ENCODE measurements at places on chromosomes 4 and X.

DNA sequence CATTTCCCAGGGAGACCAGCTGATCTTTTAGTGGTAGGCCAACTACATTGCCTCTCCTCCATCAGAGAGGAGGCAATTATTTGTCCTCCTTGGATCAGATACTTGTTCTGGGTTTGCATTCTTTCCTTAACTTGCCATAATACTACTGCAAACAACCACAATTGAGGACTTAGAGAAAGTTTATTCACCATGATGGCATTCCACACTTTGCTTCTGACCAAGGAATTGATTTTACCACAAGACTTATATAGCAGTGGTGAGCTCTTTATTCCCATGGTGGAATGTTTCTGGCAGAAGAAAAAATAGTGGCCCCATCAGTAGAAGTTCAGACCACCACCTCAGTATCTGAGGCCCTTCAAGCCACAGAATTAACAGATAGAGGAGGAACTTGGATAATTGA lies 123.9 kb upstream of the PPP3CA start:
- DNase-seq: no peak

DNA sequence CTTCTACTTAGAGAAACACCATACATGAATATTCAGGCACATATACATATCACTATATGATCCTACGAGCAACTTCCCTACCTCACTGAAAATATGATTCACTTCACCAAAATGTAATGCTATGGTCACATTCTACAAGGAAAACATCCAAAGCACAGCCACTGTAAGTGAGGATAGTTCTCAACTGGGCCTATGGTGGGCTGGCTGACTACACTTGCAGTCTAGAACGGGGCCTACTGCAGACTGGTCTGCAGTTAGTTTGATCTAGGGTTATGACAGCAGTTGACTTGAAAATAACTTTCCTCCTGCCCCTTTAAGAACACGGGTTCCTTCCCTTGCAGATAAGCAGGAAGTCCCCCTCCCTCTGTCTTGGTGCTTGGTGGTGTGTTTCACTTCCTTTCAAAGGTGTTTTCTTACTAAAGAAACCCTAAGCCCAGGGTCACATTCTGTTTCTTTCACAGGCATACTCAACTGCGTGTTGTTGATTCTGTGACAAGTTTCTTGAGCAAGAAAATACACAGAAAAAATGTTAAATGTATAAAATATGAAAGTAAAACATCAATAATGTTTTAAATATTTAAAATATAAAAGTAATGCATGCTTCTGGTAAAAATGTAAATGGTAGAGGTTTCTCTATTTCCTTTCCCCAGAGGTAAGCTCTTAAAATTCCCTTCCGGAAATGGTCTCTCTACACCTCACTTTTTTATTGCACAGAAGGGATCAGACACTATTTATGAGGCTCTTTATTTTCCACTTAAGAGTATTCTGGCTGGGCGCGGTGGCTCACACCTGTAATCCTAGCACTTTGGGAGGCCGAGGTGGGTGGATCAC lies 18.0 kb upstream of the TMSB4X start:
- DNase-seq: no peak

DNA sequence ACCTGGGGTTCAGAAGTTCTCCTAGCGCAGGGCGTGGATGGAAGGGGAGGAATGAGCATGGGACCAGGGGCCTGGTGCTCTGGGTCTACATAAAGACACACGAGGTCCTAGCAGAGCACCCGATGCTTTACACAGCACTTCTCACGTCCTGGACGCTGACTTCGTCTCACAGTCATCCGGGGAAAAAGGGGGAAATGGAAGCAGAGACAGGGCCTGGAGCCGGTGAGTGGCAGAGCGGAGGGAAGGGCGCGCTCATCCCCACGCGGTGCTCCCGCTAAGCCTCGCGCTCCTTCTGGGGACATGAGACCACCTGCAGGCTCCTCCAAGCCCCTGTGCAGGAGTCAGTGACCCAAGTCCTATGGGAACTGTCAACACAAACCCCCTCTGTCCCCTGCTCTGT lies 157.7 kb downstream of the AFAP1 start:
- DNase-seq: no peak

- DNase-seq: peak; percentile 49
These were observed 46.8 kb upstream of the ELF2 start for GRCh38 chr4:139223682-139224317.

GRCh38 chr4:23904639-23905071 lies 14.8 kb upstream of the PPARGC1A start:
- DNase-seq: peak; percentile 72

DNA sequence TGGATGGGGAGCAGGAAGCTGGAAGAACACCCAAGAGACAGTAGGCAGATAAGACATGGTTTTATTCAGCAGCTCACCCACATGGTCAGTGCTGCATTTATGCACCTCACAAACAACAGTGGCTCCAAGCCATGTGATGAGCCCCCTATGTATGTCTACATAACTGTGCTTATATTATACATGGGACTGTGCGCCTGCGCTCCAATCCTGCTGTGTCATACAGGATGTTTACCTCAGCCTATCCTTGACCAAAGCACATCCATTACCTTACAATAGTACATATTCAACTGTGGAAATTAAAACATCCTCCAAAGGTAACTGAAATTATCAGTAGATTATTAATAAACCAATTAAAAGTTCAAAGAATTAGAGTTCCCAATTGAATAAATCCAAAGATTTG lies 44.1 kb upstream of the SGMS2 start:
- DNase-seq: no peak

GRCh38 chr4:88743696-88744095 lies 46.1 kb upstream of the NAP1L5 start:
- no peak for DNase-seq

DNA sequence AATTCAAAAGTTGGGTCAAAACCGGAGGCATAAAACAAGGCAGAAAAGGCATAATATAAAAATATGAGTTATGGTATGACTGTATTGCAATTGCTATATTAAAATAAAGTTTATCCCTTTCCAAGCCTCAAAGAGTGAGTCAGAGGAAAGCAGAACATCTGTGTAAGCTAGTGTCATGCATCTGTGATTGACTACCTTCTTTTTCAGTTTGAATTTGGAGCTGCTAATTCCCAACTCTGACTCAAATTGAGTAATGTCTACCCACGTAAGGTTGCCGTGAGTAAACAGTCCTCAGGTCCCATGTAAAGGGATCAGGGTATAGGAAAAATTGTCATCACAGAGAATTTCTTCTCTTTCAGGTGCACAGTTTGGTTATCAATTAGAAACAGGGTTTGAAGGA lies 6.5 kb upstream of the SLITRK4 start:
- no peak for DNase-seq

- no peak for DNase-seq
These were observed 610.8 kb downstream of the RAB28 start for GRCh38 chr4:12873351-12873750.

- no peak for DNase-seq
These were observed 16.8 kb downstream of the UGT8 start for GRCh38 chr4:114615435-114615834.

DNA sequence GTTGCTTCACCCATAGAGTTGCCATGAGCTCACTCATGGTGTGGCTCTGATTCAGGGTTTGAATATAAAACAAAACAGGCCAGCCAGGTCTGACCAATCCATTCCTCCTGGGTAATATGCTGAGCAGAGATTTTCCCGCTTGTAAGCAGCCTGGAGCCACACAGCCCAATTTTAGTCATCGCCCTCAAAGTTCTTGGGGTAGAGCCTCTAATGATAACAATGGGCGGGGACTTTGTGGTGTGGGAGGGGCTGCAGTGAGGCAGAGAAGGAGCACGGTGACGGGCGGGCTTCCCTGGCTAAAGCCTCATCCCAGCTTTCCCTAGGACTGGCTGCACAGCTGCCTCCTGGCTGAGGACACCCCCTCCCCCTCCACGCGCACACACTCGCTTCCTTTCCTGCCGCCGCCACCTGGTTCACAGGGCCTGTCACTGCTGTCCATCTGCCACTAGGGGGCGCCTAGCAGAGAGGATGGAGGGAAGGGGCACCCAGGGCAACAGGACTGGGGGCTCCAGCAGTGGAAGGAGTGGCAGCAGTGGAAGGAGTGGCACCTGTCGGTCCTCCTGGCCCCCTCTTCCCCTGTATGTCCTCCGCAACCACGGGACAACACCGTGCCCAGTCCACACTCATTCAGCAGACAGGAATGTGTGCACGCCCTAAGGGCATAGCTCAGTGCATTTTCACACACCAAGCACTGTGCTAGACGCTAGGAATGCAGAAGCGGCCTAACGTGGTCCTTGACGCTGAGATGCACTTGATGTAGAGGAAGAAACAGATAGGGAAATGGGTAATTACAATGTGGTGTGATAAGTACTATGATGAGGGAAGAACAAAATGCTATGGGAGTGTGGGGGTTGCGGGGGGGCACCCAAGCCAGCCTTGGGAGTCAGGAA lies 26.8 kb downstream of the PRPS1 start:
- DNase-seq: peak; percentile 18

DNA sequence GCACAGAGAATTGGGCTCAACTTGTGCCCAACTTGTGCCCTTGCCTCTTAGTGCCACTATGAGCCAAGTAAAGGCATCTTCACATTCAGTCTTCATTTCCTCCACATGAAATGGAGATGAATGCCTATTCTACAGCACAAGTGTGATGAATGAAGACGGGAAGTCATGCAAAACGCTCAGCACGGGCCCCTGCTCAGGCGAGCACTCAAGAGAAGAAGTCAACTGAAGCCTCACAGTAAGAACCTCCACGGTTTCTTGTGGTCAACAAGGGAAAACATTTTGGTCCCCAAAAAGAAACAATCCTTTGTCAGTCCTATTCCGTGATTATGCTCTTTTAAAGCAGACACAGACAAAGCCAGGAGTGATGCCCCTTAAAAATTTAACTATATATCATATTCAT lies 87.0 kb downstream of the IRF2 start:
- no peak for DNase-seq

DNA sequence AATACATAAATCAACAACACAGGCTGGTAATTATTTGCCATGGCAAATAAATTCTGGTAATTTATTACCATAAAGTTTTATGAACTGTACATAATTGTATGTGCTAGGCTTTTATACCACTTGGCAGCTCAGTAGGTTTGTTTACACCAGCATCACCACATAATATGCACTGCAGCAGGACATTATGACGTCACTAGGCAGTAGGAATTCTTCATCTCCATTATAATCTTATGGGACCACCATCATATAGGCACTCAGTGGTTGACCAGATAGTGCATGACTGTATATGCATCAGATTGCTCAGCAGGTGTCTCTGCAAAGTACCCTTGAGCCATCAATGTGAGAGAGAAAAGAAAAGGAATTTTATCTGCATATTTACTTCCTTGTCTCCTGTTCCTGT lies 295.4 kb downstream of the CFAP47 start:
- DNase-seq: no peak

- DNase-seq: no peak
These were observed 184.7 kb downstream of the LDB2 start for GRCh38 chr4:16713696-16714095.

DNA sequence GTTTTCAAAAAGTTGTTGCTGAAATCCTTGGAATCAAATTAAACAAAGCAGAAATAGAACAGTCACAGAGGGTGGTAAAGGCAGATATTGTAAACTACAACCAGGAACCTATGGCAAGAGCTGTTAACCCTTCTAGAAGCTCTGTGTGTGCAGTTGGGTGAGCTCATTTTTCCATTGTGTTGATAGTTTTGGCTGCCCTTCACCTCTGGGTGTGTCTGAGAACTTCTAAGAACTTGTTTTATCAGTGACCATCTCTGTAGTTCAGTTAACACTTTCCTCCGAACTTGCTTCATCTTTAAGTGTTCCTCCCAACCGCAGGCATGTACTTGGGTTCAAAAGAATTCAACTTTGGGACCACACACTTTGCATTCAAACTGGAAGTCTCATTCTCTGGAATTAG lies 32.7 kb downstream of the RBMX start:
- no peak for DNase-seq

DNA sequence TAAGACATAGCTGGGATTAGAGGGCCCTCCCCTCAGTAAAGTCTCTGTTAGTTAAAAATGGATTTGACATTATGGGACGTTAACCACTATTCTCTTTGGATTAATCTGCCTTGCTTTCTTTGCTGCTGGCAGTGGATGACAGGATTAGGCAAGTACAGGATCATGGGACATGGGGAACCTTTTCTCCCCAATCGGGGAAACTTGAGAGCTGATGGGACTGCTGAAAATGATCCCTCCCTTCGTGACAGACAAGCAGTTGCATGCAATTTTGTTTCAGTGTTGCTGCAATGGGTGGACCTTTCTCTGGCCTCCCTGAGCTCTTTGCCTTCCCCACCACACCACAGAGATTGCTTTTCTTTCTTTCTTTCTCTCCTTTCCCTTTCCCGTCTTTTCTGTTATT lies 120.2 kb upstream of the BANK1 start:
- no peak for DNase-seq

DNA sequence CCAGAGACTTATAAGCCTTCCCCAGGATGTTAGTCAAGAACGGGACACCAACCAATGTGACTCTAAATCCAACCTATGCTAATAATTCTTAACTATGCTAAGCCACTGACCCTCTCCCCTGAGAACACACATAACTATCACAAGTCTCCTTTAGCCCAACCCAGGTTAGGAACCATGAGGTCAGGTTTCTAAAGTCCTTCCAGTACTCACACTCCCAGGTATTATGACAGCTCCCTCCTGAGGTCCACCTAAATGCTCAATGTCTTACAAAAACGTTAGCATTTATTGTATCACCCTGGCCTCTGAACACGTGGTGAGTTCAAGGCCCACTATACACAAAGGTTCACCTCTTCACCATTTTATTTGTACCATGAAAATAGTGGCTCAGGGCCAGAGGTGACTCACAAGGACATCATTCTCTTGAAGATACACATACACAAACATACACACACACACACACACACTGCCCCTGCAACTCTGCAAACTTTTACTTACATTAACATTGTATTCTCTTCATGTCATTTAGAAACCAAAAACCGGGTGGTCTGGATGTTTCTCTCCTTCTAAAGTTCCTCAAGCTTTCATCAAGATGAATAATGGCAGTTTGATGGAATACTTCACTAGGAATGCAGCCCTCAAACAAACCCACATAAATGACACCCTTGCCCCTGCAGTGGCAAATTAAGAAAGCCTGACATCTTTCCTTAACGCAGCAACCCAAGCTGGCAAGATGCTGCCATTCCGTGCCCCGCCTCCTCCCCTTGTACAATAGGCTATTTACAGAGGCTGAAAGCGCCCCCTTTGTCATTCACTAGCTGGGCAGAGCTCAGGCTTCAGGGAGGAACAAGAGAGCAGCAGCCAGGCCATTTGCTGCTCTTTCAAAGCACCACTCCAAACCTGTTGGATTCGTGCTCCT lies 17.7 kb downstream of the ACSL1 start:
- DNase-seq: peak; percentile 70

DNA sequence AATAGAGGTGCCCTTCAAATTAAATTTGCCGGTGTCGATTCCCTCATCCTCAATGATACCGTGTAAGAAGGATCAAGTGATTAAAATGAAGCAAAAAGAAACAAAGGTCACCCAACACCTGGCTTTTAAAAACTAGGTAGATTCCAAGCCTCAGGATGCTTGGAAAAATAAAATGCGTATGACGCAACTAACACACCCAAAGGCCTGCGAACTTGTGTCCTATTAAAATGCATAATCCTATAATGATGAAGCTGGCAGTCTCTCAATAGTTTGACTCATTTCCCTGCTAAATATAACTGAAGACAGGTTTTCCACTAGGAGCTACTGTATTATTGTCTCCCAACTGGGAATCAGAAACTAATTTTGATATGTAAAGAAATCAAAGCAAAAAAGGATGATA lies 263.2 kb downstream of the DHX15 start:
- DNase-seq: no peak

GRCh38 chr4:93646233-93646930 lies 182.2 kb upstream of the ATOH1 start:
- DNase-seq: no peak

GRCh38 chrX:31132821-31133241 lies 61.0 kb upstream of the FTHL17 start:
- DNase-seq: peak; percentile 66
